ENCODE measurements at places on chromosomes 3 and 15.

DNA sequence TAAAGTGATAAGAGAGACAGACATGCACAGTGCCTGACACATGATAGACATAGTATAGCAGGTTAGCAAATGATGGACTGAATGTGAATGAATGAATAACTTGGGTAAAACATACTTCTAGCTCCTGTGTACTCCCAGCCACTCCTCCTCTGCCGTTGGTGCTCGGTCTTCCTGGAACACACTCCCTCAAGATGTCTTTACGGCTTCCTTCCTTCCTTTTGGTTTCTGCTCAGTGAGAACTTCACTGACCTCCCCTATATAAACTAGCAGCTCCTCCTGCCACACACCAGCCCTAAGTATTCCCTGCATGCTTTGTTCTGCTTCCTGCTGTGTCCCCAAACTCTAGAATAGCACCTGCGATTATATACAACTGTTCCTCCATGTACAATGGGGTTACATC, 50.2 kb downstream of the RAD54L2 start:
- DNase-seq, result no peak

DNA sequence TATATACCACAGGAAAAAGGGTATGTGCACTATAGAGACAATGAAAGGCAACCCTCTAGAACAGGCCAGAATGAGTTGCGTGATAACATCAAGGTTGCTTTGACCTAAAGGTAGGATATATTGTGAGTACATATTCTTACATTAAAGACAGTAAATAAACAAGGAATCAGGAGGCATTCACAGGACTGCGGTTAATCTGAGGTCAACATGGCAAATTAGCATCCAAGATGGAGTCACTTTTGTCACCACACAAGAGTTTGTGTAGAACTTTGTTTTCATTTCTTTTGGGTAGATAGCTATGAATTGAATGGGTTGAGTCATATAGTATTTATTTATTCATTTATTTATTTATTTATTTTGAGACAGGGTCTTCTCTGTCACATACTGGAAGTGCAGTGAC, 11.5 kb upstream of the SCAP start:
- no peak for DNase-seq

GRCh38 chr3:76212679-76213078, 427.3 kb upstream of the ZNF717 start:
- DNase-seq, result no peak

DNA sequence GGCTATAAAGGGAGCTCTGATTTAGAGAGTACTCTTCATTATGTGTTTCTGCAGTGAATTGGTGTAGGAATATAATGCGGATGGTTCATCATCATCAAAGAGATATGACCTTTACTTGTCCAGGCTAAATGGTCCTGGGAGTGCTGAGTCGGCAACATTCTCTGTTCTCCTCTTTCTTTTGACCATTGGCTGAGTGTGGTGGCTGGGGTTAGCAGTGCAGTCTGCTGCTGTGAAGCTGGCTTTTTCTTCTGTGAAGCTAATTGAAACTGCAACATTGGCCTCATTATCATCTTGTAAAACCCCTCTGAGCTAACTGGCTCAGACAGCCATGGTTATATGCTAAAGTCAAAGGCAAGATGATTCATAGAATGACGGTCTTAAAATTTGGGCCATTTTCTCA, 83.8 kb downstream of the THRB start:
- DNase-seq, result no peak

- peak; percentile 79 for DNase-seq
Measured at GRCh38 chr3:176566757-176567156, 630.5 kb downstream of the TBL1XR1 start.

- peak; percentile 45 for DNase-seq
Measured at GRCh38 chr15:59388670-59389069, 16.0 kb upstream of the MYO1E start.

DNA sequence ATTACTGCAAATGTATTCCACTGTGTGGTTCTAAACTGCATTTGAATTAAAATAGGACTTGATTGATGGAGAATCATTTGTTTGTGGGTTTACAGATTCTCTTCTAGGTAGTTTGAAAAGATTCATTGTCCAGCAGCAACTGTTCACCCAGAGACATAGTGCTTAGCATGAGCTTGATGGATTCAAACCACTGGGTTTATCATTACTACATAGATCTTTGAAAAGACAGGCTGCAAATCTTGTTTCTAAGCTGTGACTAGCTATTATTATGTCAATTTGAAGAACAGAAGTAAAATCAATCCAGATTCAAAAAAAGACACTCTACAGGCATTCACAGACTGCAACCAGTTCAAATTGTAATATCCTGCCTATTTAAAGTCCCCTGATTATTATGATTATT, 49.8 kb downstream of the MBNL1 start:
- no peak for DNase-seq

- DNase-seq, result peak; percentile 80
Measured at GRCh38 chr3:165837058-165837525, at the start of gene BCHE. Gene BCHE, minus strand, starts transcription at chr3:165837423. Its CDS starts 6,390 bp downstream, at chr3:165831033.

Data from fibroblast of skin of right biceps (primary cell).